ENCODE measurements at places on chromosomes 3 and 15. TPM values are rescaled to one million over a fixed set of nuclear protein-coding genes. Genes with fewer than 3 reads are reported as not detected.

- no peak for DNase-seq
Observed at GRCh38 chr3:9730657-9731205, 804 bp upstream of the BRPF1 start.

DNA sequence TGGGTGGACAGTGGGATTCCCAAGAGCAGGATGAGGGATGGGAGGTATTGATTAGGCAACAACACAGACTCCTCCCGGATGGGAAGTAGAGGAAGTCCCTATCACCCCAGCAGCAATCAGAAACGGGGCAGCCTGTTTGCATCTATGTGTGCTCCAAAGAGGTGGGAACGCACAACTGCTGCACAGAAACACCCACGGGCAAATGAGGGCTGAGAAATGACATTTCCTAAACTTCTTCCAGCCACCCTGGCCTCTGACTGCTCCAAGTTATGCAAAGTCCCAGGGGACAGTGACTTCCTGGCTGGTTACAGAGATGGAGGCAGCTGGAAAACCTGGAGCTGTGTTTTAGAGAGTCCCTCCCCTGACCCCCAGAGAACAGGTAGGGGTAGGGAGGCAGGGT, 42.6 kb downstream of the HCN4 start:
- DNase-seq, result no peak

Gene FBXO45
- total RNA-seq, result 11.0 TPM

DNA sequence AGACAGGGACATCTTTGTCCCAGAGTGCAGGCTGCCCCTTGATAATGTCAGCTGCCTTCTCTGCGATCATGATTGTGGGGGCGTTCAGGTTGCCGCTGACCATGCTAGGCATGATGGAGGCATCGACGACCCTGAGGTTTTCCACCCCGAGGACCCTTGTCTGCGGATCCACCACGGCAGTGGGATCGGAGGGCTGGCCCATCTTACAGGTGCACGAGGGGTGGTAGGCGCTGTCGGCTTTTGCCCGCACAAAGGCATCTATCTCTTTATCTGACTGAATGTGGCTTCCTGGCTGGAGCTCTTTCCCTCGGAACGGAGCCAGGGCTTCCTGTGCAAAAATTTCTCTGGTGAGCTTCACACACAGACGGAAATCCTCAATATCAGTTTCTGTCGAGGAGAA, 28.4 kb downstream of the CHDH start:
- DNase-seq, result no peak

Gene WDR93
- not detected for total RNA-seq

GRCh38 chr3:188573956-188574355, 420.0 kb downstream of the LPP start:
- DNase-seq, result no peak

GRCh38 chr15:88375234-88375927, 91.8 kb downstream of the MRPL46 start:
- DNase-seq, result no peak

Gene HIGD1A
- total RNA-seq, result 81.0 TPM

Gene TNNC1
- total RNA-seq, result 6,129 TPM

DNA sequence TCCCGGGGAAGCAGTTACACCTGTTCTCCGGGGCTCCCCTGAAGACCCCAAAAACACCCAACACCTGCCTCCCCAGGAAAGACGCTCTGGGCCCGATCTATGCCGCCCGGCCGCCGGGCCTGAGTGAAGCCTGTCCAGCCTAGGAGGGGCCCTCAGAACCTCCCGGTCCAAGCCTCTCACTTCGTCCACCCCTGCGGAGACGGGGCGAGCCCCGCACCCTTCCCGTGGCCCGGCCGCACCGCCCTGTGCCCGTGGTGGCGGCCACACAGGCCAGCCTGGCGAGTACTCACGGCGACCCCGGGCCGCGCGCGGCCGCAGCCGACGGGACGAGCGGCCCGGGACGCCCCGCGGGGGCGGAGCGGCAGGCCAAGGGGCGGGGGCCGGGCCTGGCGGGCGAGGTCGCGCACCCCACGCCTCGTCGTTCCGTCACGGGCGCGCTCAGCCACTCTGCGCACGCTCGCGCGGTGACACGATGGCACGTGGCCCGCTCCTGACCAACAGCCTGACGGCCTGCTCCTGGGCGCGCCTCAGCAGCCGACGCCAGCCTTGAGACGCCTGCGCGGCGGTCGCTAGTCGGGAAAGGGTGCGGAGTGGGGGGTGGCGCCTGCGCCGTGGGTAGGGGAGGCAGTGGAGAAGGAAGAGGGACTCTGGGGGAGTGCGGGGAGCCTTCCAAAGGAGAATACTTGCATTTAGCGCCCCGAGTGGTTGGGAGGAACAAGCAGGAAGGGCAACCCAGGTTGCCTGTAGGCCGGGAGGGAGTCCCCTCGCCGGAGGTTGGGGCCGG, at the start of gene PARP6:
Gene PARP6 (minus strand): TSS at position 342 of the 784 bp plus-strand sequence. CDS start 5,077 bp downstream, outside the sequence.
- peak; percentile 100 for DNase-seq

Gene HCLS1
- 9.9 TPM for total RNA-seq
